SK-N-MC (cell line): ENCODE measurements at places on chromosomes 13 and 19.

DNA sequence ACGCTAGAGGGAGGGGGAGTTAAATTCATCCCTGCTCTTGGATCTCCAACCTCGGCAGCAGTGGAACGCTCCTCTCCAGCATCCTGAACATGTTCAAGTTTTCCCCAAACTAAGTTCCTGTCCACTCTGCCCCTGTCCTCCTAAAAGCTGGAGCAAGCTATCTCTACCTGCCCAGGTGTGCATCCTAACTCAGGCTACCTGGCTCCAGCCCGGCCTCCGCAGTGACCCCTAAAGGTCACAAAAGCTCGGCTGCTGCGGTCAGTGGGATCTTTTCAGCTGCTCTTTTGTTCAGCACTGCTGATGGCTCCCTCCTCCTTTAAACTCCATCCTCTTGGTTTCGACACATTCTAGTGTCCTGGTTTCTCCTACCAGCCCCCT lies 1.4 kb downstream of the DCUN1D2 start:
- no peak for DNase-seq

GRCh38 chr13:84630476-84630875 lies 748.2 kb upstream of the SLITRK1 start:
- no peak for DNase-seq

GRCh38 chr13:51583875-51584730 lies at the start of gene WDFY2:
Gene WDFY2, plus strand, starts transcription at chr13:51584462. Its CDS starts 226 bp downstream, at chr13:51584688.
- peak; percentile 99 for DNase-seq

- no peak for DNase-seq
These were observed at the start of gene ZNF580 for GRCh38 chr19:55640577-55641425. Gene ZNF580, plus strand, starts transcription at chr19:55641002. Its CDS starts 1,507 bp downstream, at chr19:55642509.

DNA sequence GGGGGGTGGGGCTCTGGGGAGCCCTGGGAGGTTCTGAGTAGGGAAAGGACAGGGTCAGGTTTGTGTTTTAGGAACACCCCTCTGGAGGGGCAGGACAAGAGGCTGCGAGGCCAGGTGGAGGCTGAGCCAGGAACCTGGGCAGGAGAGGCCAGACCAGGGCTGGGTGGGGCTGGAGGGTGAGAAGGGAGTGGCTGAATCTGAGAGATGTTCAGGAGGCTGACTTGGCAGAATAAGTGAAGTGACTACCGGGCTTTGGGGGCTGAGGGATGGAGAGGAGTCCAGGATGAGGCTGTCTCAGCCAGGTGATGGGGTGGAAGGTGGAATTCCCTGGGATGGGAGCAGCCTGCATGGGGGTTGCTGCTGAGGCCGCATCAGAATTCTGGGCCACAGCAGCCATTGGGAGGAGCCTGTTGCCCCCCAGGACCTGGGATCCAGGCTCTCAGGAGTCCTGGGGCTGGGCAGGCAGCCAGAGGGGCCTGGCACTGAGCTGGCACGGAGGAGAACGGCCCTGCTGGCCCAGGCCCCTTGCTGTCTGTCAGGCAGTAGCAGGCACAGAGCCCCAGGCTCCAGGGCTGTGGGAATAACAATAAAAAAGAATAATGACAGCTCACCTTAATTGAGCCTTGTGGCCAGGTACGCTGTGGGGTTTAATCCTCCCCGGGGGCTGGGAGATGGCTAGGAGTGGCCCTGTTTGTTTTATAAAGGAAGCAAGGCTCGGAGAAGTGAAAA lies 3.3 kb downstream of the PPP5C start:
- no peak for DNase-seq

- DNase-seq = no peak
These were observed 41.5 kb downstream of the NOTCH3 start for GRCh38 chr19:15159251-15159650.
